ENCODE measurements at places on chromosomes 1 and 21. TPM values are rescaled to one million over a fixed set of nuclear protein-coding genes. Genes with fewer than 3 reads are reported as not detected.

GRCh38 chr21:44291936-44292811, 6.5 kb downstream of the AIRE start:
- no peak for DNase-seq

GRCh38 chr1:146020058-146021049, 1.2 kb downstream of the HJV start:
- no peak for DNase-seq

Gene NR0B2
- total RNA-seq, result not detected

Gene NFIA
- total RNA-seq, result 3.4 TPM

GRCh38 chr1:168421399-168422004, 122.3 kb downstream of the XCL2 start:
- no peak for DNase-seq

DNA sequence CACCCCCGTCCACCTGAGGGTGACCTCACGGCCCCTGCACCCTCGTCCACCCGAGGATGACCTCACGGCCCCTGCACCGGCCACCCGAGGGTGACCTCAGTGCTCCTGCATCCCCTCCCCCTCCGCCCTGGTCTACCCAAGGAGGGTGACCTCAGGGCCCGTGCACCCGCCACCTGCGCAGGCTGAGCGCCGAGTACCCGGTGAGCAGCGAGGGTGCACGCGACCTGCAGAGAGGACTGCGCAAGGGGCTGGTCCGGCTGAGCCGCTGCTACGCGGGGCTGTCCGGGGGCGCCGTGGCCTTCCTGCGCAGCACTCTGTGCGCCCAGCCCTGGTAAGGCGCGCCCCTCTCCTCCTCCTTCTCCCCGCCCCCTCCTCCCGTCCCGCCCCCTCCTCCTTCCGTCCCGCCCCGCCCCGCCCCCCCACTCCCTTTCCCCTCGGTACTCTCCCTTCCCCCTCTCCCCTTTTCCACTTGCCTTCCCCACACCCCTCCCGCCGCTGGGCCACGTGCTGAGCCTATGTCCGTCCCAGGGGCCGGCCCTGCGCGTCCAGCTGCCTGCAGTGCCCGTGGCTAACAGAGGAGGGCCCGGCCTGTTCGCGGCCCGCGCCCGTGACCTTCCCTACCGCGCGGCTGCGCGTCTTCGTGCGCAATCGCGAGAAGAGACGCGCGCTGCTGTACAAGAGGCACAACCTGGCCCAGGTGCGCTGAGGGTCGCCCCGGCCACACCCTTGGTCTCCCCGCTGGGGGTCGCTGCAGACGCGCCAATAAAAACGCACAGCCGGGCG, 28.4 kb downstream of the TRIM11 start:
- DNase-seq, result peak; percentile 69
